ENCODE measurements at places on chromosomes 1 and 21. TPM values are rescaled to one million over a fixed set of nuclear protein-coding genes. Genes with fewer than 3 reads are reported as not detected.
A peak's percentile ranks its signal among the peaks of the same experiment; 100 is the strongest.

The CDC42SE1 gene
- total RNA-seq = 125 TPM

- no peak for DNase-seq
Measured at GRCh38 chr1:5598824-5599395, 393.3 kb downstream of the NPHP4 start.

DNA sequence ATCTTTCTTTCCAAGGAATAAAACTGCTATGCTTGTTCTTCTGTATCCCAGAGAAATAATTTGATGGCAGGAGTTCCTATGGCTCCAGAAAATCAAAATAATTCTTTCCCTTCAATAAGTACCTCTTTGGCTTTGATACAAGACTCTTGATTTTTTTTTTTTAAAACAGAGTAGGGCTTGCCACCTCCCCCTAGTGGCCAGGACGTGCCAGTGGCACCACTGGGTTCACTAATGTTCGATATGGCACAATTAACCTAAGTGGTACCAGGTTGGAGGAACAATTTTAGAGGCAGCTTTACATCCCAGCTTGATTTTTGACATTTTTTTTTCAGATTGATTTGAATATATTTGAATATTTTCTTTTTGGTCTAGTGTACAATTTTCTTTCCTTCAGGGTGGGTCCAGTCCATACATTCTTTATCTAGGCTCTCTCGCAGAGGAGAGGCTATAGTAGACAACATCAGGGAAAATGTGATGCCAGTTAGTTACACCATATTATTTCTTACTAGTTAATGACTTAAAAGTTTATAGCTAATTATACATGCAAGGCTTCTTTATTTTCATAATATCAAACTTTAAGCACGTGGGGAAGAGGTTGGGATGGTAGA, 330.9 kb downstream of the S1PR1 start:
- peak; percentile 13 for DNase-seq

GRCh38 chr1:196608390-196609369, at the start of gene KCNT2:
Gene KCNT2, minus strand, starts transcription at chr1:196608440. Its CDS starts 131 bp downstream, at chr1:196608309.
- peak; percentile 9 for DNase-seq

DNA sequence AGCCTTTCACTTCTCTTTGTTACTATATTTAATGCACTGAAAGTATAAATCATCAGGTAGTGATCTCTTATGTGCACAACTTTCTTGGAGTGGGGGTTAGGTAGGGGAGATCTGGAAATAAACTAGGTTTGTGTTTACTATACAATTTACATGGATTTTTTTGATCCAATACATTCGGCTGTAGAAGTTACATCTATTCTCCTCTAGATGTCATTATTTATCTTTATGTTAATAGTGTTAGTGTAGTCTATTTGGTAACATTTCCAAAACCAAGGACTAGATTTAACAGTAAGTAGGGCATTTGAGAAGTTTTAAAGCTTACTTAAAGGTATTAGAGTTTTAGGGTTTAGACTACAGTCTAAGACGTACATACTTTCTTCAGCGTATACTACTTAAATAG, 5.4 kb downstream of the VPS45 start:
- peak; percentile 29 for DNase-seq
